Naive thymus-derived CD8-positive, alpha-beta T cell (primary cell): ENCODE measurements at places on chromosomes 4 and X. TPM values are rescaled to one million over a fixed set of nuclear protein-coding genes. Genes with fewer than 3 reads are reported as not detected.

The HDX gene
- 0.42 TPM for total RNA-seq

The SOD3 gene
- total RNA-seq = not detected

The MAGEB1 gene
- not detected for total RNA-seq

The FGFBP1 gene
- not detected for total RNA-seq

The FAM50A gene
- total RNA-seq = 49.2 TPM

The MAGEA12 gene
- total RNA-seq = not detected

The DUX4 gene
- not detected for total RNA-seq

The GABRE gene
- not detected for total RNA-seq

The CENPVL1 gene
- not detected for total RNA-seq

The IL13RA1 gene
- total RNA-seq = 0.94 TPM

The DDX53 gene
- not detected for total RNA-seq

The PAGE1 gene
- total RNA-seq = not detected

The FAAH2 gene
- total RNA-seq = 7.9 TPM

The CNGA1 gene
- total RNA-seq = not detected

The COX7B2 gene
- total RNA-seq = not detected
